Vagina (tissue), 2 donors: ENCODE measurements at places on chromosomes 7 and 10. TPM values are rescaled to one million over a fixed set of nuclear protein-coding genes. Genes with fewer than 3 reads are reported as not detected.

The NPTX2 gene
- total RNA-seq: 13.0 TPM

The PPP1R17 gene
- total RNA-seq: not detected

The MCU gene
- total RNA-seq: 44.7 TPM

The TOMM7 gene
- 167 TPM for total RNA-seq

The TAF6 gene
- total RNA-seq: 54.3 TPM

The PARD3 gene
- 95.5 TPM for total RNA-seq

- DNase-seq: no peak
Measured at GRCh38 chr7:982511-983003, 424 bp upstream of the CYP2W1 start.

- no peak for DNase-seq
Measured at GRCh38 chr7:1555813-1556543, at the start of gene TMEM184A. Gene TMEM184A, minus strand, starts transcription at chr7:1556205. Its CDS starts 721 bp downstream, at chr7:1555484.

DNA sequence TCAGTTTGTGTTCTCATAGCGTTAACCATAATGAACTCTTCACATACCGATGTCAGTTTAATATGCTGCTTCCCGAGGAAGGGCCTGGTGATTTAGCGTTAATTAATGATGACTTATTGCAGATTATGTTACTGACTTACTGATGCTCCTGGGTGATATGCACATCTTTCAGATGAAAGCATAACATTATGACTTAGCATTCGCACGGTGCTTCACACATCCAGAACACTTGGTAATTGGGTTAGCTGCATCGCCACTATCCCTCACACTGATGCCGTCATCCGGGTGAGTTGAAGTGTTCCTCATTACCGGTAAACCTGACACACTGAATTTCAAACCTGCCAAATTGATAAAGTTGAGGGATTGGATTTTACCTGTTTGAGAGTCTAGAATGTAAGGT is 239.0 kb upstream of the PODXL start:
- DNase-seq: no peak

DNA sequence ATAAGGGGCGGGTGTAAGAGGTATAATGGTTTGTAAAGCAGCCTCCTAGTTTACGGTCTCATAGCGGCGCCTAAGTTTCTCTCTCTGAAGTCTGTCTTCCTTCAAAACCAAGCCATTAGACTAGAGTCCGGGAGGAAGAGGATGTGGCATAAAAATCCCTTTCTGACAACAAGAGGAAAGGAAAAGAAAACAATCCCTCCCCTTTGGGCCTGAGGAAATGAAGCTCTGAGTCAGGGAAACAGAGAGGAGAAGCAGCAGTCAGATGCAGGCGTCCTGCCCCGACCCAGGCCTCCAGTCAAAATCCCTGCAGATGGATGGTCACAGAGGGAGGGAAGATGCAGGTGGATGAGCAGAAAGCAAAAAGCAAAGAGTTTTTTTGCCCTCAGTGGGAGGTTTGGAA is 23.7 kb downstream of the PARP12 start:
- no peak for DNase-seq

GRCh38 chr7:110010359-110010758 is 1080.6 kb upstream of the LRRN3 start:
- DNase-seq: no peak

DNA sequence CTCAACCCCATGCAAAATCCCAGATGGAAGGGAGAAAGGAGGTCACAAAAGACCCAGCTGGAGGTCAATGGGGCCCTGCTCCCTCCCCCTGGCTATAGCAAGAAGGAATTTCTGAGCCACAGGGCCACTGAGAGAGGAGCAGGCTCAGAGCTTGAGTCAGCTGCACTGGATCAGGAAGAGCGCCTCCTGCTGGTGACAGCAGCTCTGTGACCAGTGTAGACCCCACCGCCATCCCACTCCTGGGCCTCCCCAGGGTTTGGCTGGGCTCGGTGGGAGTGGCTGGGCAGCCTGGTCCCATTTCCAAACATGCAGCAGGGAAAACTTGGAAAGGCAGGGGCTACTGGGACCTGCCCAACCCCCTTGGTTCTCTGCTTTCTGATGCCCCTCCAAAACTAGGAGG is 31.5 kb upstream of the PRLHR start:
- no peak for DNase-seq

DNA sequence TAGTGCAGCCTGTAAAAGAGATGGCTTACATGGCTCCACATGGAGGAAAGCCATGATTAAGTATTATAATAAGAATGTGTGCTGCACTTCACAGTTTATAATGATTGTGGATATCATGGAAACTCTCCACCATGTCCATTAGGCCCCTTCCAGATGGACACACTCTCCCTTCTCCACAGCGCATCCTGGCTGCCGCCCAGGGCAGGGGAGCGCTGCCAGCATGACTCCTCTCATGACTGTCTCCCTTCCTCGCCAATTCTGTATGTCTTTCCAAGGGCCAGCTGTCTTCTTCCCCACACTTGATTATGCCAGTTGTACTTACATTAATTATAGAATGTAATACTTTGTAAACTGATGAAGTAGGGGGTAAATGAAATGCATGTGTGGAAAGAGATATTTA is 259.3 kb upstream of the TMEM72 start:
- DNase-seq: no peak

DNA sequence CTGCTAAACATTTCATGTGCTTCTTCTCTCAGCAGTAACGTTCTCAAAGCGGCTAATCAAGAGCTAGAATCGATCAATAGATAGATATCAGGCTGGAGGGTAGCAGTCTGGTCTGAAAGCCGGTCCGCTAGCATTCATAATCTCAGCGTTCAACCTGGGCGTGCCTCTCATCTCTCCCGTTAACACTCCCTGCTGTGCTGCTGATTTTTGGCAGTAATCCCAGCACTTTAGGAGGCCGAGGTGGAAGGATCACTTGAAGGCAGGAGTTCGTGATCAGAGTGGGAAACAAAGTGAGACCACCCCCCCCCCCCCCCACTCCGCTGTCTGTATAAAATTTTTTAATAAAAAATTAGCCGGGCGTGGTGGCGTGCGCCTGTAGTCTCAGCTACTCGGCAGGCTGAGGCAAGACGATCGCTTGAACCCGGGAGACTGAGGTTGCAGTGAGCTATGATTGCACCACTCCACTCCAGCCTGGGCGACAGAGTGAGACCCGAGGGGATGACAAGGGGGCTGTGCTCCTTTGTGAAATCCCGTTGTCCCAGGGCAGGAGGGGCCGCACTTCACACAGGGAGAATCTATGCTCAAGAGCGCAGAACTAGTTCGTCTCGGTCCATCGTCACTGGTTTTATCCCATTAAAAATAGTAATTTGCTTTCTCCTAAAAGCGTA is 624 bp upstream of the CEP55 start:
- DNase-seq: no peak
